ENCODE measurements at places on chromosomes 2 and 18.

DNA sequence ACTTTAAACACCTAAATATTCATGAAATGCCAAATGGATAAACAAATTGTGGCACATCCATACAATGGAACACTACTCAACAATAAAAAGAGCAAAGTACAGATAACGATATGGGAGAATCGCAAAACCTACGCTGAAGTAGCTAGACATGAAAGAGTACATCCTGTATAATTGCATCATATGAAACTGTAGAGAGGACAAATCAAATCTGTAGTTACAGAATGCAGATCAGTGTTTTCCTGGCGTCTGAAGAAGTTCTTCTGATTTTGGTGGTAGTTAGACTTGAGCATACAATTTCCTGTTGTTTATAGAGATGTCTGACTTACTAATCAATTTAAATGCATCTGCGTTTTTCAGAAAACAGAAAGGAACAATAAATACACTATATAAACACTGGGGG is 394.4 kb downstream of the SOCS6 start:
- no peak for DNase-seq

DNA sequence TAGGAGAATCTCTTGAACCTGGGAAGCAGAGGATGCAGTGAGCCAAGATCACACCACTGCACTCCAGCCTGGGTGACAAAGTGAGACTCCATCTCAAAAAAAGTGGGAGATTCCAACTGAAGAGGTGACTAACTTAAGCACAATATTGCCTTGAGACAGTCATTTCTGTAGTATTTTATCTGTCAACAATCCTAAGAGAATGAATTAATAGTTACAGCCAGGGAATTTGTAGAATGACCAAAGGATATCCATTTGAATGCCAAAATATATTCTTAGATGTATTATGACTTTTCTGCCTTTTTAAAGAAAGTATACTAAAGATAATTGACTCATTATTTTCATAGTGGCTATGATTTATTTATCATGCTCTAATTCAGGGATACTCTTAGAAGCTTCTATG is 40.7 kb upstream of the CCDC150 start:
- no peak for DNase-seq

- DNase-seq: peak; percentile 61
Observed at GRCh38 chr18:22348521-22349316, 69.0 kb downstream of the CTAGE1 start.

- peak; percentile 92 for DNase-seq
Observed at GRCh38 chr2:55051026-55051866, 995 bp upstream of the RTN4 start.

DNA sequence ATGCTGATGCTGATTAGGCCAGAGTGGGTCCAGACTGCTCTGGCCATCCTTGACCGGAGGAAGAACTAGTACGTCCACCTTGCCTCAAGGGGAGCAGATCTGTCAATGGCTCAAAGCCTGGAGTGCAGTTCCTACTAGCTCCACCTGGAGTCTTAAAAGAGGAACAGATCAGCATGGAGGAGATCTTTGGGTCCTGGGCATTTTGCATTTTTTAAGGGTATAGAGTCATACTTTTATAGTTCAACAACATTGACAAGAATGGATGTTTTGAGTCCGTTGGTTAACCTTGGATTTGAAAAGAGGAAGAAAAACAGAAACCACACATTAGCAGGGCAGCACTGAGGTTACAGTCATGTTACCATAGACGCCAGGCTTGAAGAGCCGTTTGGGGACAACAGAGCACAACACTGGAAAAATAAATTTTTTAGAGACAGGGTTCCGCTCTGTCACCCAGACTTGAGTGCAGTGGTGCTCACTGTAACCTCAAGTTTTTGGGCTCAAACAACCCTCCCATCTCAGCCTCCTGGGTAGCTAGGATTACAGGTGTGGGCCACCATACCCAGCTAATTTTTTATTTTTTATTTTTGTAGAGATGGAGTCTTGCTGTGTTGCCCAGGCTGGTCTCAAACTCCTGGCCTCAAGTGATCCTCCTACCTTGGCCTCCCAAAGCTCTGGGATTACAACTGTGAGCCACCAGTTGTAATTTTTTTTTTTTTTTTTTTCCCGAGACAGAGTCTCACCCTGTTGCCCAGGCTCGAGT is 78.5 kb downstream of the PRKCE start:
- DNase-seq: peak; percentile 25

GRCh38 chr2:28665041-28665704 is 86.5 kb upstream of the PPP1CB start:
- no peak for DNase-seq

DNA sequence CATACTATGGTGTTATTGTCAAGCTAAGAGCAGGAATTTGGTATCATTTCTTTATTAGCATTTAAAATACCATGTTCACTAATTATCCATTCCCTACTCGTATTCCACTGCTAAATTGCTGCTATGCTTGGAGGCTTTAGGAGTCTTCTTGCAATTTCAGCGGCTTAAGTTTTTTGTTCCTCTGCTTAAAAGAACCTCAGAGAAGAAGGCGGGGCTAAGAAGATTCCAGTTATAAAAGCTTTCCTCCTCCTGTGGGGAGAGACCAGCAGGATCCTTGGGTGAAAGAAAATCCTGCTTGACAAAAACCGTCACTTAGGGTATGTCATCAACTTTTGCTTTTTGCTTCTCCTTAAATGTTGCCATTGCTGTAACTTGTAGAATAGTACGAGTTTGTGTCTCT is at the start of gene TRPM8:
Gene TRPM8, plus strand, starts transcription at position 258 of the 400 bp plus-strand sequence. CDS start 9,165 bp downstream, outside the sequence.
- no peak for DNase-seq

DNA sequence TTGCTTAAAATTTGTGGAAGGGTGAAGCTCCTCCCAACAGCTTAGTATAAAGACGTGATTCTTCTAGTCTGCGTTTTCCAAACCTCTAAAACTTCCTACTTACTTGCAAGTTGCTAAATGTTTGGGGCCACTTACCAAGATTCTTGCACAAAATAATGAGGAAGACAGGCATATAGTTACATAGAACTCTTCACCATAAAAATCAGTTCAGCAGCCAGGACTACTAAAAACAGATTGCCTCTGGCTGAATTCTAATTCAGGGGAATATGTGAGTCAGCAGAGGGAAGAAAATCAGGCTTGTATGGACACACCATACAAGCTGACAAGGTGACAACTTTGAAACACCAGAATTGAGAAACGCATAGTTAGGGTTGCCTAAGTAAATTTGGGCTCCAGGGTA is 2.8 kb upstream of the PEX13 start:
- peak; percentile 24 for DNase-seq

- DNase-seq: no peak
Observed at GRCh38 chr2:9593925-9594324, 36.9 kb downstream of the YWHAQ start.

DNA sequence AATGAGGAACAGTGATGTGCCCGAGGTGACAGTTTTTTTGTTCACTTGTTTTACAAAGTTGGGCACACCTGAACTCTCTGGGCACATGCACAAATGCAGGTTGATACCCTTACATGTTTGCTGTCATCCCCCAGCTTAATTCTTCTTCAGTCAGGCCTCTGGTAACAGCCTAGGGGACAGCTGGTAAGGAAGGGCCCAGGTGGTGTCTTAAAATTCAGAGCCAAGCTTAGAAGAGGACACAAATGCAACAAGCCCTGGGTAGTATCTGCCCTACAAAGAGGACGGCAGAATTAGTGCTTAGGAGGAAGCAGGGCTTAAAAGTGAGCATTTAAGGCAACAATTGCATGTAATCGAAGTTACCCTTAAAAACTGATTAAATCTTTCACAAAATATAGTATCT is 171.9 kb upstream of the ACAA2 start:
- no peak for DNase-seq

- DNase-seq: no peak
Observed at GRCh38 chr2:128538396-128538795, 219.7 kb upstream of the HS6ST1 start.

GRCh38 chr2:165870346-165870745 is 76.3 kb upstream of the GALNT3 start:
- no peak for DNase-seq

DNA sequence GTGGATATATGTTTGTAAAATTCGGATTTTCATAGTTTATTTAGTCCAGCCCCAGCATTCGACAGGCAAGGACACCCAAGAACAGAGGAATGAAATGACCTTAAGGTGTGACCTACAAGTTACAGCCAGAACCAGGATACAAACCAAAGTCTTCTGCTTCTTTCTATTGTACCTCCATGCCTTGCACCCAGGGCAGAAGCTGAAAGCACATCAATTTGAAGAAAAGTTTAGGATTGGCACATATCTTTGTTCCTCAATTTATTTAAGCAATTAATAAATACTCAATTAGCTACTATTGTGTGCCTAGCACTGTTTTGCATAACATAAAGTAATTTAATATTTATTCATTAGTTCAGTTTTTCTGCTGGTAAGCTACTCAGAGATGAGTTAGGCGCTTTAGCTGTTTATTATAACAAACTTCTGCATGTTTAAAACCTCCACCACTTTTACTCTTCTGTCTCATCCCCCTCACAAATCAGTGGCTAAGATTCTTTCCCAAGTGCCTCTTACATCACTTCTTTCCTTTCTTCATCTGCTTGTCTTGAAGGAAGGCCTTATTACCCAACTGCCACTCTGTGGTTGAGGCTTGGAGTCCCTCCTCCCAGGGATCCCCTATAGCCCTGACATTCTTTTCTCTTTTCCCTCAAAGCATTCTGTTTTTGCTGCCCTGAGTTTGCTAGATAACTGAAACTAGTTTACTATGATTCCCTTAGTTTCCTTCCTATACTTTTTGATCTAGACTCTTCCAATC is 37.1 kb upstream of the DARS1 start:
- no peak for DNase-seq

GRCh38 chr2:49255409-49255971 is 101.2 kb upstream of the FSHR start:
- no peak for DNase-seq

- no peak for DNase-seq
Observed at GRCh38 chr2:105373895-105374401, 24.9 kb downstream of the FHL2 start.
